ENCODE measurements at places on chromosomes 7 and 10.

DNA sequence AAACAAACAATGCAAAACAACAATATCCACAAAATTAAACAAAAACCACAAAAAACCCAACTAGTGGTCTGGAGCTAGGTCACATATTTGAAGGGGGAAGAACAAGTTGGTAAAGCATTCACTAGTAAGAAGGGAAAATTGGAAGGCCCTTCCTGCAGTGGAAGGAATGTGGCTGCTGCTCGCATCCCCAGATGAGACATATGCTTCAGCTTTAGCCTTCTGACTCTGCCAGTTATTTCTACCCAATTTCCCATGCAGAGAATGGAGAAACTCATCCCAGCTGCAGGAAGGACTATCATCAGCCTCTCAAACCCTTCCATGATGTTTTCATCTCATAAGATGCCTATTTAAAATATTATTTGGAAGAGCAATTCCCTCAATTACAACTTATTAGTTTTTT is 176.6 kb downstream of the BMPER start:
- no peak for DNase-seq

DNA sequence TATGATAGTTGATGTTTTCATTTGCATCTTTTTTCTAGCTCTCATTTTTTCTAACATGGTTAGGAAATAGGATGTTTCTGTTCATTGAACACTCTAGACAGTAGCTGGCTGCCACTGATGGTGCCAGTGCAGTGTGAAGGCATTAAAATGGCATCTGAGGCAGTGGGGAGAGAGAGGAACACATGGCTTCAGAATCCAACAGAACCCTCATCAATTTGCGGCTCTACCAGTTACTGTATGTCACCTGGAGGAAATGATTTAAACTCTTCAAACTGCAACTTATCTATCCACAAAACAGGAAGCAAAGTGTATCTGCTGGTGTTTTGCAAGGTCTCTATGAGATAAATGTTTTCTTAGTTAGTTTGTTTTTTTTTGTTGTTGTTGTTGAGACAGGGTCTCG is 305.2 kb upstream of the PRKCQ start:
- DNase-seq, result no peak

DNA sequence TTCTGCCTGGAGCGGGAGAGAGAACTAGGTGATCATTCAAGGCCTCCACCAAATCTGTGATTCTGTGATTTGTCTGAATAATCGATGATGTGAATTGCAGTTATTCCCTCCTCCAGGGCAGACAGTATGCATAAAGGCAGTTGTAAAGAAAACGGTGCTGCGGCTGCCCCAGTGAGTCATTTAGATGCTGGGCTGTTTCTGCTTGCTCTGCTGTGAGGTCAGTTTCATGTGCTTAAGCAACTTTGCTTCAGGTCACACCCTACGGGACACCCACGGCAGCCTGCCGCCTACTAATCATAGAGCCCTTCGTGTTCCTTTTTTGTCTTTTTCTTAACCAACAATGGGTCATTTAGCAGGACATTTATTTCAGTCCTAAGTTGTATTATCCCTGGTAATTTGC is 158.1 kb upstream of the PITRM1 start:
- no peak for DNase-seq

DNA sequence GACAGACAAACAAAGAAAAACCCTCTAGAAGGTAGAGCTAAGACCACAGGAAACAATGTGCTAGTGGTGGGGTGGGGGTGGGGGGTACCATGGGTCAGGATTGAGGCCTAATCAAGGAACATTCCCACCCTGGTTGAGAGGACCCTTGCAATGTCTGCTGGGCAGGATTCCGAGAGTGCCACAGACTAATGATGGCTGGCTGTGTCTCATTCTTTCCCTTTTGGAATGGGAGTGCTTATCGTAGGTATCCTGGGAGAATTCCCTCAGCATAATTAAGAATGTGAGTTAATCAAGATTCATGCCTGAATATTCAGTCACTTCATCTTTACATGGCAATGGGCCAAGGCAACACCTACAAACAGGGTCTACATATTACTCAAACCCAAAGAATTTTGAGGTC is 14.7 kb upstream of the MTPN start:
- no peak for DNase-seq

- no peak for DNase-seq
Measured at GRCh38 chr7:80189638-80190037, 55.0 kb downstream of the GNAI1 start.

DNA sequence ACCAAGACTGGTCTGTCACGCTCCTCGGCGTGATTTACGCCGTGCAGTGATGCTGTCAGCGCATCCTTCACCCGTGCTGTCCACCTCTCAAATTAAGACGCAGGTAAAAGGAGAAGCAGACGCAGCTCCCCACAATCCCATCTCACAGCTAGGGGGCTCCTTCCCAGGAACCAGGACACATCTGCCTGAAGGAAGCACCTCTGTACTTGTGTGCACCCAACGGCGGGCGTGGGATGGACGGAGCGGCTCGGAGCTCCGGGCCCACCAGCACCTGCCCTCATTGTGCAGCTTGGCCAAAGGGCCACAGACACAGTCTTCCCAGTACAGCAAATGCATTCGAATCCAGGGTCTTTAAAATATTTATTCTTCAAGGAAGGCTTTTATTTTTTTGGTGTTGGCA is 55.3 kb downstream of the STK32C start:
- no peak for DNase-seq

GRCh38 chr7:129824291-129825208 is 128.2 kb downstream of the UBE2H start:
- DNase-seq, result peak; percentile 97

DNA sequence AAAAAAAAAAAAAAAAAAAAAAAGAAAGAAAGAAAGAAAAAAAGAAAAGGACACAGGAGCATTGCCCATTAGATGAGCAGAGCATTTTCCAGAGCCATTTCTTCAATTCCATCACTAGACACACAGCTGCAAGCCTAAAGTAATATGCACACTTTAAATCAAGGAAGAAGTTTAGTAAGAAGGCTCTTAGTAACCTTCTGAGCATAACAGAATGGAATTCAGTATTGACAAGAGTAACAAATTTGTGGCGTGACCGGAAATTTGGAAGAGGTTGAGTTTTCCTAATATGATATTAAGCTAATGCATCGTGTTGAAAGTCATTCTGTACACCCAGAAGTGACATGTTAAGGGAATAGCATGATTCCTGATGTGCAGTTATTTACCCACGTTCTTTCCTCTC is 35.3 kb downstream of the SMURF1 start:
- DNase-seq, result no peak

Data from NCI-H146 (cell line).